ENCODE measurements at places on chromosomes 2 and 18.

DNA sequence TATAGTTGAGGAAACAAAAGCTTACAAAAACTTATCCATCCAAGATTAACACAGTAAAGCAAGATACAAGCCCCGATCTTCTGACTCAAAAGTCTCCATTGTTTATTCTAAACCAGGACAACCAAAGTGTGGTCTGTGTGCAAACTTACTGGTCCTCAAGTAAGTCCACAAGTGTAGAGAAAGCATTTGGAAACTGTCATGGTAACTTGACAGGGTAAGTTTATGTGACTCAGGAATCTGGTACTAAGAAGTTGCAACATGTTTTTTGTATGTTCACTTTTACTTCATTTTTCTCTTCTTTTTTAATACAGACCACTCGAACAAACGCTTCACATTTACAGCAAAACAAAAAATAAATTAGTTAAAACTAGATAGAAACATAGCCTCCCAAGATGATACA is 9.4 kb downstream of the MBD2 start:
- peak; percentile 31 for DNase-seq

DNA sequence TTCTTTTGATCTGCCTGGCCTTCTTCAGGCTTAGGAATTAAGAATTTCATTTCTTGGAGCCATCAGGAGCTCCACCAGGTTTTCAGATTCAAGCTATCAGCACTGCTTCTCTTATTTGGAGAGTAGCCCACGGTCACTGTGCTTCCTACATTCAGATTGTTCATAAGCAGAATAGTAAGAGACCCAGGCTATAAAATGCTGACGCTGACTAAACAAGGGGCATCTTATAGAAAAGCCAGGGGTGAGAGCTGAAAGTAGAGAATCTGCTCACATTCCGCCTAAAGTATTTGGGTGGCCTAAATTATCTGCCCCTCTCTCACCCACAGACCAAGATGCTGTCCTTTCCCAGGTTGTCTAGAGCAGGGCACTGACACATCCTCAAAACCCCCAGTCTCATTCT is 120.3 kb upstream of the SULT1C3 start:
- DNase-seq = no peak

DNA sequence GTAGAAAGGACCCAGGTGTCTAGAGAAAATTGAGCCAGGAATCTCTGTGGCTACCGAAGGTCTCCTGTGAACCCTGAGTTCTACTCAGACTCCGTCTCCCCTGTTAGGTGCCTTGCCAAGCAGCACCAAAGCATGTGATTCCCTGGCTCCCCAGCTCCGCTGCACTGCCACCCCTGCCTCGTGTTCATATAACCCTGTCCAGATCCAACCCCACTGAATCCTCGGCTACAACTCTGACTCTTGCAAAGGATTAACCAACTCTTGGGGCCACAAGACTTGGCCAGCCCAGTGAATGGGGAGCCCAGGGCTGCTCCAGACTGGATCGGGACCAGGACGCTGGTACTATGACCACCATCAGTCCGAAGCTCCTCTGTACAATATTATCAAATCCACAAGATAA is 37.3 kb upstream of the ACAA2 start:
- no peak for DNase-seq

DNA sequence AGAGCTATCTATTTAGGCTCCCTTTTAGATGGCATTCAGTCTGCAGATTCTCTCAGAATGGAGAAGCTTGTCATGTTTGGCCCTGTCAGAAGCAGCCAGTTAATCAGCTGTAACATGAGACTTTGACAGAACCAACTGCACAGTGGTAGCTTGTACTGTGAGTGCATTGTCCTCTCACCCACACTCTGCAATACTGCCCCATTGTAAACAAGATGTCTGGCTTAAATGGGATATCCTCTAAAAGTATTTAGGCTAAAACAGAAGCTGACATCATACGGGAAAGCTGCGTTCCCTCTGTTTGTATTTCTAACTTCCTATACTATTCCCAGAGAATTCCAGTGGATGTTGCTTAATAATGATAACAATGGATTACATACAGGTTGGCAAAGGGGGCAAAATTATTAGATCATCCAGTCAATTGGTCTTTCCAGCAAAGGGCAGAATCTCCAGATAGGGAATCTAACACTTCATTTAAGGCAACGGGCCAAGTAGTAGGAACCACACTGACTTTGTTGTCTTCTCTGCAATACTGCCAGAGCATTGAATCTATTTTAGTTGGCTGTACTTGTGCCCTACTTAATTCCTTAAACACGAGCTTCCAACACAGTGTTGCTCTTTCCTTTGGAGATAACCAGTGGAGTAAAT is 15.4 kb upstream of the STAT4 start:
- peak; percentile 54 for DNase-seq

GRCh38 chr2:192327576-192327975 is 132.8 kb upstream of the TMEFF2 start:
- DNase-seq = no peak

- DNase-seq = peak; percentile 38
These were observed 314.8 kb downstream of the TSN start for GRCh38 chr2:122070241-122070731.

DNA sequence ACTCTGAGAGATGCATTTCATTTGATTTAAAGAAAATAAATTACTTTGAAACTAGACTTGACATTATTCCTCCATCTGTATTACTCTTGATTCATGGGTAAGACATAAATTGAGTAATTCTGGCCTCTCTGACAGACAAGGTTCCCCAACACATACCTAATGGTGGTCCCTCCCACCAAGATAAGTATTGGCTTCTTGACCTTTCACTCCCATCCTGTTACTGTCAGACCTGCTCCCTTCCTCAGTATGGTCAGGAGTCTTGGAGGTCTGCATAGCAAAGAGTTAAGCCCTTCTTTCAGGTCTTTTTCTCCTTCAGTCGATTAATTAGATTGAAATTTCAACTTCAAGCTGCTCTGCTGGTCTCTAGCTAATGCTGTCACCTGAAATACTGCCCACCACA is 42.2 kb upstream of the ACVR1 start:
- DNase-seq = no peak

DNA sequence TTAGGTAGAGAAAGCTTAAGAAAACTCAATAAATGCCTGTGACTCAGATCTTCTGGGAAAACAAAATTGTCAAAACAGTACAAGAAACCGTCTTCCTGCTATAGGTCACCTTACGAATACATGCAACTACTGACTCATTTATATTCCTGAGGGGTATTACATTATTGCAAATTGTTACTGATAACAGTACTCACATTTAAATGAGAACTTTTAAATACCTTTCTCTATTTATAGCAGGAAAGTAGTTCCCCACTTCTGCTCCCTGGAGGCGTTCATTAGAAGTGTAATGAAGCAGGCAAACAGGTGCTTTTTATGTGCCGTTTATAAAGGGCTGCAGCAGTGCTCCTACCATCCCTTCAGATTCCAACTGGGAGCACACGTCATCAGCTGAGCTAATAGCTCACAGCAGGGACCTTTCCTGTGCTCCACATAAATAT is 65.1 kb upstream of the RPRM start:
- DNase-seq = no peak
